Caki2 (cell line): ENCODE measurements at places on chromosomes 11 and 22.
A peak's percentile ranks its signal among the peaks of the same experiment; 100 is the strongest.

GRCh38 chr22:21933910-21934309 is 18.7 kb downstream of the PPM1F start:
- DNase-seq, result no peak

DNA sequence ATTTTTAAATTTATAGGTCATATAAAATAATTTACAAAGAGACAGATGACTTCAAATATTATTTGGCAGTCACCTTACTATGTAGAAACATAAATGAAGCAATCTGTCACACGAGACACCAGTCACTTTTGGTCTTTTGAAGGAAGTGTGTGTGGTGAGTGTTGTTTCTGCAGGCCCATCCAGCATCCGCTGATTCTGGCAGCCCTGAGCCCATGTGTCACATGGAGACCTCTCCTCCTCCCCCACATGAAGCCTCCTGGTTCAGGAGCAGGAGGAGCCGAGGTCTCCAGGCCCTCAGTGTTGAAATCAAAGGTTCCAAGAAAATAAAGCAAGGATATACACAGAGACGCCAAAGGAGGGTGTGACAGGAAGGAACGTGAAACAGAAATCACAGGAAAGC is 60.1 kb downstream of the ARFGAP3 start:
- no peak for DNase-seq

GRCh38 chr11:64048042-64048854 is 12.5 kb downstream of the FLRT1 start:
- no peak for DNase-seq

GRCh38 chr11:63564056-63564774 is 1.0 kb upstream of the PLAAT2 start:
- DNase-seq, result peak; percentile 74

DNA sequence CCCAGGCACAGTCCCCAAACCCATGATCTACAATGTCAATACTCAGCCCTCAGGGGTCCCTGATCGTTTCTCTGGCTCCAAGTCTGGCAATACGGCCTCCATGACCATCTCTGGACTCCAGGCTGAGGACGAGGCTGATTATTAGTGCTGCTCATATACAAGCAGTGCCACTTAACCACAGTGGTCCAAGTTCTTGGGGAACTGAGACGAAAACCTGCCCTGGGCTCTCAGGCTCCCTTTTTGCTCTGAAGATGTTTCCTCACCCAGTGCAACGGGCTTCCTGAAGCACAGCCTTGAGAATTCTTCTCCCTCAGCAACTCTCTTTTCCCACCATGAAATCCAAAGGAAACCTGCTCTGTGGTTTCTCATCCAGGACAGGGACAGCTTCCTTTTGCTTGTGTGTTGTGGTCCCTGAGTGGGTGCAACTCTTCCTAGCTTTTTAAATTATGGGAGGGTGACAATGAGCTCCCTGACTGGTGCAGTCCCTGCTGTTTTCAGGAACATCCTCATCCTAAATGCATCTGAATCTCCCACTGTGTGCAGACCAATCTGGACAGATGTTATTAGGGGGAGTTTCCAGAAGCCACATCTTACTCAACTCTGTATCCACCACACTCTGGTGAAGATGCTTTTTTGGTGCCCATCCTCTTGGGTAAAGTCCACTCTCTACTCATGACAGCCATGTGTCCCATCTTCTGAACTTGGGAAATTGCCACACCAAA is 30.6 kb upstream of the IGLL5 start:
- DNase-seq, result no peak

- DNase-seq, result no peak
Measured at GRCh38 chr11:73167363-73167954, 25.3 kb upstream of the FCHSD2 start.

- DNase-seq, result no peak
Measured at GRCh38 chr11:58999291-58999680, 60.0 kb downstream of the GLYATL1 start.

- DNase-seq, result no peak
Measured at GRCh38 chr11:128832121-128832497, 35.0 kb downstream of the KCNJ1 start.

GRCh38 chr11:64492561-64492960 is 98.5 kb upstream of the SLC22A12 start:
- no peak for DNase-seq

- DNase-seq, result peak; percentile 98
Measured at GRCh38 chr11:122642472-122642922, 13.0 kb upstream of the UBASH3B start.

DNA sequence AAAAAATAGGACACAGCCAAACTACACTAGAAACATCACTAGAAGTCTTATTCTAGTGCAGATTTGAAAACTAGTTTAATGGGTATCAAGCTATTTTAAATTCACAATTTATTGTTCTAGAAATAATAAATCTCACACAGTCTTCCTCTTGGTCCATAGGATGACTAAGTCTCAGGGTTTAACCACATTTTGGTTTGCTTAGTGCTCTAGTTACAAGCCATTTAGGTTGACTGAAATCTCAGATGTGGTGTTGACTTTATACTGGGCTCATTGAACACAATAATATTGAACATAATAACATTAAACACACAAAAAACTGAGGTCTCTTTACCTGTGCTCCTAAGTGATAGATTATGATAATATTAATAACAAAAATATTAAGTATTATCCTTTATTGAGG is 760.3 kb upstream of the CCDC179 start:
- no peak for DNase-seq

DNA sequence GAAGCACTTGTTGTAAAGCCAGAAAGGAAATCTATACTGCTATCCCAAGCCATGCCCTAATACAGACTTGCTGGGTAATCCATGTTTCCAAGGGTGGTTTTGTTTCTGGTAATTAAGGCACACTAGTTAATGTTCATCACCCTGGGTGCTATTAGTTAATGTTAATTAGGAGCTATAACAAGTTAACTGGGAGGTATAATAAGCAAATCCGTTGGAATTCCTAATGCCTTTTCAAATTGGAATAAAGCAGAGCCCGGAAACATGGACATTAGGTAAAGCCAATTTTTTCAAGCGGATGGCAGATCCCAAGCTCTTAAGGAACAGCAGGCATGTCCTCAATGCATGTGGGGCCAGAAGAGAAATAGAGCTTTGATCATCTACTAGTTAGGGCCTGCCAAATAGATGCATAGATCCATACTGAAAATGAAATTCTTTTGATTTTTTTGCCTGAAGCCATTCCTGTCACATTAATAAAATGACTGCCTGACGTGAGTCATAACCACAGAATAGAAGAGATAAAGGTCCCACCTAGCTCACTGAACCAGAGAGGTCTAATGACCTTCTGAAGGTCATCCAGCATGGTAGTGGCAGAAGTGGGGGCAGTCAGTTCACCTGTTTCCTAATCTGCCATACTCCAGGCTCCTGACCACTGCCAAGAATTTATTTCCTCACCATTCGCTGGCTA is 28.5 kb upstream of the CCDC34 start:
- DNase-seq, result peak; percentile 25

DNA sequence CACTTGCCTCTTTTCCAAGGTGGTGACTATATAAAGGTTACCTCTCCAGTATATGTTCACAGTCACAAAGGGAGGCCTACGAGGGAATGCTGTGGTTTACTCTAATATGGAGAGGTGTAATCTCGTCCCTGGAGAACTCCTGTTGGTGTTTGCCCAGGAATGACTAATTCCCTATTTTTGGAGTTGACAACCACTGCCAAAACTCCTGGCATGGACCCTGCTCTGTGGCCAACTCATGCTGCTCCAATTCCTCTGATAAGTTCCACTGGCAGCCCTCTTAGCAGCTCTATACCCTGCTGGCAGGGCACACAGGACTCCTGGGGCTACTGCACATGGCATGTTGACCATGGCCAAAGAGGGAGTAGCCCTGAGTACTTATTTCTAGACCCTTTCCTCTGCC is 418.7 kb upstream of the ANO5 start:
- no peak for DNase-seq

DNA sequence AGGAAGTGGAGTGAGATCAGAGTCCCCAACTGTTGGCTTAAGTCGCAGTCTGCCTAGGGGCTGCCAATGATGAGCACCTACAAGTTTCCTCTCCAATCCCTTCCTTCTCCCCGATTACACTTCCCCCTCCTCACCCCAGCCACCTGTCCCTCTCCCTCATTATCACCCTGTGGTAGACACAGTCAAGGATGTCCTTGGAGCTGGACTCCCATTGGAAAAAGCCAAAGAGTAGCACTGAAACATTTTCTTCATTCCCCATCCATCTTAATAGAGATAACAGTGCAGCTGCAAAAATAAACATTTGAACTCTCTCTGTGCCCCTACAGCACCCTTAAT is 146.2 kb downstream of the DBX1 start:
- no peak for DNase-seq

DNA sequence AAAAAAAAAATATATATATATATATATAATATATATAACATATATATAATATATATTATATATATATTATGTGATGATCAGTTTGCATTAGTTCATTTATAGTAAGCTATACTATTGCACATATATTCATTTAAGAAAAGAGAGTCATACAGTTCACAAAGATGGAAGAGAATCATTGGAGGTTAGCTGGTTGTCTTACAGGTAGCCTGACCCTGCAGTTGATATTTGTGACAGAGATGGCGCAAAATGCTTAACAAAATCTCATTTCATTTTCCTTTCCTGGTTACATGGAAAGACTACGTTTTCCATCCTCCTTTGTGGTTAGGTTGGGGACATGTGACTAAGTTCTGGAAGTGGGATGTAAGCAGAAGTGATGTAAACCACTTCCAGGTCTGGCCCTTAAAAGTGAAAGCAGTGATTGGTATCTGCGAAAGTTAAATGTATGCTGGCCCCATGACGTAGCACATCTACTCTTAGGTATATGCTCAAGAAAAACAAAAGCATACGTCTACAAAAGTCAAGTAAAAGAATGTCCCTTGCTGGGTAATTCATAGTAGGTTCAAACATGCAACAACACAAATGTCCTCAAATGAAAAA is 7.2 kb upstream of the TMEM135 start:
- DNase-seq, result no peak

DNA sequence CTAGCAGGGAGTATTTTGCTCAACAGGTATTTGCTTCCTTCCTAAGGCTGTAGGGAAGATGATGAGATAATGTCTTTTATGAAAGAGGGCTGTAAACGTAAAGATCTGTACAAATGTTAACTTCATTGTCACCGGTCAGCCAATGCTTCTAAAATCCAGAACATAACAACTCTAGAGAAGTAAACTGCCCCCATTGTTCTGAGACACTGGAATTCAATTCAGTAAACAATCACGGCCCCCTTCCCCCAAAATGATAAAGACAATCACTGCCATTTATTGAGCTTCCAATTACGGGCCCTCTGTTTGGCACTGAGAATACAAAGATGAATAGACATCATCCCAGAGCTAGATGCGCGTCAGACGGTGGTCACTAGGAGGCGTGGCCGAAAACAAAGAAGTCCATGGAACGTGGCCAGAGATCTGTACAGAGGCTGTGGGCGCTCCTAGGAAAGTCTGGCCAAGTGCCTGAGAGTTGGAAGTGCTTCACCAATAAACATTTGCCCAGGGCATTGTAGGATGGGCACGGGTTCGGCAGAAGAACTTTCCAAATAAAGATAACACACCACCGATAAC is 576 bp downstream of the TMEM258 start:
- peak; percentile 68 for DNase-seq

GRCh38 chr11:62727872-62728170 is 465 bp upstream of the TTC9C start:
- peak; percentile 98 for DNase-seq

GRCh38 chr11:47375546-47376085 is 2.7 kb downstream of the SPI1 start:
- no peak for DNase-seq

- peak; percentile 61 for DNase-seq
Measured at GRCh38 chr11:8959546-8960166, 4.6 kb downstream of the TMEM9B start.

- no peak for DNase-seq
Measured at GRCh38 chr11:59218319-59218718, 5.6 kb upstream of the MPEG1 start.

- peak; percentile 29 for DNase-seq
Measured at GRCh38 chr11:113730887-113731726, 25.0 kb upstream of the TMPRSS5 start.

DNA sequence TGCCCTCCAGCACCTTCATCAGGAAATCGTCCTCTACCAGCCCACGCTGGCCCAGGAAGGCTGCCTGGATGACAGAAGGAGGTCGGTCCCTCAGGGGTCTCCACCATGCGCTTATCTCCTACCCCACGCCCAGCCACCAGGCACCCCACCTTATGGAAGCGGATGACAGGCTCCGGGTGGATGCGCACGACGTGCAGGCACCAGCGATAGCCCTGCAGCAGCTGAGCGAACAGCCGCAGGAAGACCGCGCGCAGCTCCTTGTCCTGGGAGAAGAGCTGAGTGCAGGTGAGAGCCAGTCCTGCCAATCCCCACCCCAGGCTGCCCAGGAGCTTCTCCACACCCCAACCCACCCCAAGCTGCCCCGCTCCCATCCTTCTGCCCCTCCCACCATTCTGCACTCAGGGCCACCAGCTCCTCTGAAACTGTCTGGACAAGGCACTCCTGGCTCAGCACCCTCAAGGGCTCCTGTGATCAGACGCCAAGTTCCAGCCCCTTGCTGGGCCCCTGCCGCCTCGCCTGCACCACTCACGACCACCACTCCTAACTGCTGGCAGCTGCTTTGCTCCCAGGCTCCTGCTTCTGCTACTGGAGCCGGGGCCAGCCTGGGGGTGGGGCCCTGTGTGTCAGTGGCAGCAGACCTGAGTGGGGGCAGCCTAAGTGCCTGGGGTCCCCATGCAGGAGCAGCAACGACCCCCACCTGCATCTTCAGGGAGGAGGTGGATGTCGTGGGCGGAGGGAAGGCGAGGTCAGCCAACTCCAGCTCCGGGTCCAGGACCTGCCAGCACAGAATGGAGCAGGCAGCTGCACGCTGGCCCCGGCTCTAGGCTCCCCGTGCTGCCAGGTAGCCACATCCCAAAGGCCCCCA is 9.5 kb downstream of the SBF1 start:
- no peak for DNase-seq

DNA sequence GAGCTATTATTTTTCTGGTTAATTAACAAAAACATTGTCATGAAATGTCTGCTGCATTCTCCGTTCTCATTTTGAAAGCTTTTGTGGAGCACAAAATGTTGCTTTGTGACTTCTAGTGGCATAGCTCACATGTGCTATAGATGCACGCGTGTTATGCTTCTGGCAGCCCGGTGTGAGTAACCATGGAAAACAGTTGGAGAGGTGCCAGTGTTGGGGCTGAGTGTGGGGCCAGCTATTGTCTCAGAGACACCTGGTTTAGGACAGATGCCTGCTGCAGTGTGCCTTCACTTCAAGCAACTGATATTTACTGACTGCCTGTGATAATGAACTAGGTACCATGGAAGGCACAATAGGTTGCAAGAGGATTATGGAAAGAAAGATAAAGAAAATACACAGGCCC is 760.6 kb downstream of the NTM start:
- DNase-seq, result no peak

- no peak for DNase-seq
Measured at GRCh38 chr11:47461876-47462275, 12.9 kb upstream of the RAPSN start.

- no peak for DNase-seq
Measured at GRCh38 chr22:41831383-41831782, 1.5 kb upstream of the SREBF2 start.

- no peak for DNase-seq
Measured at GRCh38 chr22:32765132-32765618, 36.3 kb upstream of the TIMP3 start.

GRCh38 chr22:43295173-43295572 is 48.0 kb downstream of the SCUBE1 start:
- no peak for DNase-seq
